Thymus (tissue), 14 donors: ENCODE measurements at places on chromosomes 11 and 22.

GRCh38 chr22:38826801-38827200, 17.0 kb downstream of the NPTXR start:
- no peak for DNase-seq

DNA sequence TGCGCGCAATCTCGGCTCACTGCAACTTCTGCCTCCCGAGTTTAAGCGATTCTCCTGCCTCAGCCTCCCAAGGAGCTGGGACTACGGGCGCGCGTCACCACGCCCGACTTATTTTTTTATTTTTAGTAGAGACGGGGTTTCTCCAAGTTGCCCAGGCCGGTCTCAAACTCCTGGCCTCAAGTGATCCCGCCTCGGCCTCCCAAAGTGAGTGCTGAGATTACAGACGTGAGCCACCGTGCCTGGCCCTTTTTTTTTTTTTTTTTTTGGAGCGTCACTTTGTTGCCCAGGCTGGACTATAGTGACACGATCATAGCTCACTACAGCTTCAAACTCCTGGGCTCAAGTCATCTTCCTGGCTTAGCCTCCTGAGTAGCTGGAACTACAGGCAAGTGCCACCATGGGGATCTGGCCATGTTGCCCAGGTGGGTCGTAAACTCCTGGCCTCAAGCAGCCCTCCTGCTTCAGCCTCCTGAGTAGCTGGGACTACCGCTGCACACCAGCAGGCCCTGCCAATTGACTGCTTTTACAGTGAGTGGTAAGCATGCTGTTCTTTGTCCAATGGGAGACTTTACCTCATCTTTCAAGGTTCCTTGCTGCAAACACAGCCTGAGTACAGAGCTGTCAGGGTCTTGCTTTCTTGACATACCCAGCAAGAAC, 600 bp upstream of the CENPM start:
- no peak for DNase-seq

DNA sequence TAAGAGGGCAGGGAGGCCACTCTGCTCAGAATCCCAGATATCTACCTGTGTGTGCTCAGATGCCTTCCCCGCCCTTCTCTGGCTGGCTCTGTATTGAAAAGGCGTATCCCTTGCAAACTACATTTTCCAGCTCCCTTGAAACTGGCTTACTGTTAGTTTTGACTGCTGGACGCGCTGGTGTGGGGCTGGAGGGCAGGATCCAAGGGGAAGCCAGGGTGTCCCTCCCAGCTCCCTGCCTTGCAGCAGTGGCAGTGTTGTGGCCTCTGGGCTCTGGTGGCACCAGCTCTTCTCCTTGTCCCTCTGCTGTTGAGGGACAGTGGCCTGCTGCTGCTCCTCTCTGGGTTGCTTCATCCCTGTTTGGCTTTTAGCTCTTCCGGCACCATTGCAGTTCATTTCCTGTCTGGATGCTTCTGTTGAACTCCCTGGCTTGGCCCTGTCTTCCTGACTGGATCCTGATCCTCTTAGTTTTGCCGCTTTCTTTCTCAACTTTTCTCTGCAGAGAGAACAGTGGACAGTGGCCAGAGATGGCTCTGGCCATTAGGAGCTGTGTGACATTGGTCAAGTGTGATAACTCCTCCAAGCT, 107.1 kb upstream of the PARVA start:
- no peak for DNase-seq

- no peak for DNase-seq
Measured at GRCh38 chr11:30304620-30305019, 18.3 kb upstream of the ARL14EP start.

DNA sequence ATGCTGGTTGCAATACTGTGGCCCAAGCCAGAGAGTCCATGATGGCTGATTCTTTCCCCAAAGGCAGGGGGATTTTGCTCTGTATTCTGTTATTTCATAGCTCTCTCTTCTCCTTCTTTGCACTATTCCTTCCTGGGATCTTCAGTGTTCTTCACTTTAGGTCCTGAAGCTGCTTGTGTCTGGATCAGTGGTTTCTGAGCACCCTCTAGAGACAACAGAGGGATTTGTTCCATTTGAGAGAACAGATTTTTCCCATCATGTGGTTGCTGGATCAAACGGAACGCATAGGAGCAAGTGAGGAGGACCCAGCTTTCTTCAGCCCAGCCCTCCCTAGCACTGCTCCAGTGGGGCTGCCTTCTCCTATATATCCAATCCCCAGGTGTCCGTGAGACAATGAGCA, 68.7 kb upstream of the SYN3 start:
- no peak for DNase-seq

GRCh38 chr22:41398921-41399320, 17.2 kb downstream of the TEF start:
- DNase-seq, result no peak

GRCh38 chr11:100353083-100353482, 334.0 kb upstream of the ARHGAP42 start:
- no peak for DNase-seq

GRCh38 chr11:13101644-13102512, 92.8 kb downstream of the RASSF10 start:
- no peak for DNase-seq

GRCh38 chr11:116413301-116414242, 359.2 kb downstream of the BUD13 start:
- no peak for DNase-seq

DNA sequence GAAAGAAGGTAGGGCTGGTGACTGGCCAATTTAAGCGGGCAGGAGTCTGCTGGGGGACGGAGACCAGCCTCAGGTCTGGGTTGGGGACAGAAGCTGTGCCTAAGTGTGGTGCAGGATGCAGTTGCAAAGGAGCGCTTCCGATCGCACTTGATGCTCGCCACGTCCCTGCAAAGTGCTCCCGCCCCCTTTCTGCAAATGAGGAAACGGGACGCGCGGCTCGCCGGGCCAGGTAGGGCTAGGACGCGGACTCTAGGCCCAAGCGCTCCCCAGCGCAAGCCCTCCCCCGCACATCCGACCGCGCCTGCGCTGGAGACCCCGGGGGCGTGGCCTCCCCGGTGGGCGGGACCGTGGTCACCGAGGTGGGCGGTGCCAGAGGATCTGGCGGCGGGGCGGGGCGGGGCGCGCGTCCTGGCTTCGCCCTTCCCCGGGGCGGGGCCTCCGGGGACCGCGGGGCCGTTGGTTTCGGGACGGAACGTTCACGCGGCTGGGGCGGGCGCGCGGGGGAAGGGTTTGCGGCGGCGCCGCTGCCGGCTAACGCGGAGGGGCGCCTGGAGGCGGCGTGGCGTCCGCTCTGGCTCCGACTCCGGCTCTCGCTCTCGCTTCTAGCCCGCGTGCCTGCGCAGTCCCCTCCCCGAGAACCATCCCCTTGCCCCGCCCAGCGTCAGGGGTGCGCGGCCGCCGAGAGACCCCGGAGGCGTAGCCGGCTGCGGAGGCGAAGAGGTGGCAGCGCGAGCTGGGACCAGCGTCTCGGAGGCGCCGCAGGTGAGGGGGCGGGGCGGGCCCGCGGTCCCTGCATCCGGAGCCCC, at the start of gene FAM118A:
TSS of gene FAM118A (plus strand) at position 513 of the 806 bp plus-strand sequence. CDS start 12,446 bp downstream, outside the sequence.
- peak; percentile 90 for DNase-seq

GRCh38 chr22:39612811-39613548, 42.4 kb downstream of the CACNA1I start:
- no peak for DNase-seq

DNA sequence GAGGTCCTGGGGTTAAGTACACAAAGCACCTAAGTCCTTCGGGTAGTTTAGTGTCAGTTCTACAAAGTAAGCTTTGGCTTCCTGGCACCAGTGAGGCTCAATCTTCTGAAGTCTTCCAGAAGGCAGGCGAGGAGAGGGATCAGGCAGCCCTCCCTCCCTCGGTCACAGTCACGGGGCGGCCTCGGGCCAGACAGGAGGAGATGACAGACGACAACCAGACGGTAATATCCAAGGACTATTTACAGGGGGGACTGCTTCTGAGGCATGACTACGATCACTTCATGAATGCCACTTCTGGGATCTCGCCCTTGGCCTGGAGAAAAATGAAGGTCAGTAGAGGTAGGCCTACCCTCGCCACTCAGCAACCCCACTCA, 383 bp upstream of the TMEM223 start:
- no peak for DNase-seq

DNA sequence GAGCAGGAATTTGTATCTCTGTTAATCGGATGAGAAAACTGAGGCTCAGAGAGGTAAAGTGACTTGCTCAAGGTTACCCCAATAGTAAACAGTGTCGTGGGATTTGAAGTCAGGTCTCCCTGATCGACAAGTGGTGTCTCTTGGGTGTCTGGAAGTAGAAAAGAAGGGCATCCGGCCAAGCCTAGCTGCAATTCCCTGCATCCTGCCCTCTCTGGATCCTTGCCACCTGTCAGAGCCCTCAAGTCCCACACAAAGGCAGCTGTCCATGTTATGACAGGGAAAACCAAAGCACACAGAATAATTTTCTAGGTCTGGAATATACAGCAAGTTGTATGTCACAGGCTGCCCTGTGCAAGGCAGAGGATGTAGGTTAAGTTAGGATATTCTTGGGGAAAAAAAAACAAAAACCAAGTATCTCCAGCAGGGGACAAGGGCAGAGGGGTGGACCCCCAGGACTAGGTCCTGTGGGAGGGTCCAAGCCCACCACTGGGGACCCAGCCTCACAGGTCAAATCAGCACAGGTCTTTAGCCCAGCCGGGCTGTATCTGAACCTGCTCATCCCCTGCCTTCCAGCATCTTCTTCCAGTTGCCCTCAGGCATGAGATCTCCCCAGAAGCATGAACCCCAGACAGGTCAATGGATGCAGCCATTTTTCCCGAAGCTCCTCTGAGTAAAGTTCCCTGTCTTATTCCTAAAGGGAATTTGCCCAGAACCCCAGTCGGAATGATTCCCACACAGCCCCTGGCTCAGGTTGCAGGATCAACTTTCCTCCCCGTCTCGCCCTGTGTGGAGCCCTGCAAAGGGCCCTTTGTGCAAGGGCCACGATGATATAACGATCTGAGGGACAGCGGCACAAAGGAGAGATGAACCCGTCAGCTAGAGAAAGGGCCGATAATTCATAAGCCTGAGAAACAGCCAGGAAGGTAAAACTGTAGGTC, 15.0 kb downstream of the USH1C start:
- no peak for DNase-seq

DNA sequence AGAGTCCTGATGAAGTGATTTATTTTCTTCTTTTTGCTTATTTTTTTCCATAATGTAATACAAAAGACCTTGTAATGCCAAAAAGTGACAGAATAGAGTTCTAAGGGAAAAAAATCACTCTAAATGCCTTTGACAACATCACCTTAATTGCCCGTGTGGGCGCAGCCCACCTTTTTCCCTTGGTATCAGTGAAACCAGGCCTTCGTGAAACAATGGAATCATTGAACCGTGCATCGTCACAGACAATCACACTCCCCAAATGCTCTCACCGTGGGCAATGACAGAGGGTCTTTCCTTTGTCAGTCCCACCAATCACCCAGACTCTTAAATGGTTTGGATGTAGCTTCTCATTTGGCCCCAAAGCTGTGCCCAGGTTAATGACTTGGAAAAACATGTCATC, 9.6 kb upstream of the SLC6A5 start:
- DNase-seq, result no peak

- DNase-seq, result no peak
Measured at GRCh38 chr11:83661491-83662350, 375.6 kb upstream of the CCDC90B start.

DNA sequence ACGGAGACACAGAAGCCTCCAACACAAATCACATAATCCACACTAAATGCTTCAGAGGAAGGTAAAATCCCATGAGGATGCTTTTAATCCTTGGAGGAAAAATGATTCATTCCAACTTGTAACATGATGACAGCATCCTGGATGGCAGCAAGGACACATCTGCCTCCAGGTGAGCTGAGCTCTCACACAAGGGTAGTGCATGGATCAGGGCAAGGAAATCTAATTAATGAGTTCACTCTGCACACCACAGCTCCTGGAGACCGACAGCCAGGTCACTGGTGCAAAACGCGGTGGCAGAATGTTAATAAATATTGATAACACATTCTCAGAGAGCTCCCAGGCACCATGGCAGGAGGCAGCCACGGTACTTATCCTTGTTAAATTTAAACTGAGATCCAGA, 40.3 kb upstream of the CYP2D6 start:
- DNase-seq, result no peak

- DNase-seq, result no peak
Measured at GRCh38 chr11:1047595-1048156, 11.2 kb upstream of the MUC6 start.

DNA sequence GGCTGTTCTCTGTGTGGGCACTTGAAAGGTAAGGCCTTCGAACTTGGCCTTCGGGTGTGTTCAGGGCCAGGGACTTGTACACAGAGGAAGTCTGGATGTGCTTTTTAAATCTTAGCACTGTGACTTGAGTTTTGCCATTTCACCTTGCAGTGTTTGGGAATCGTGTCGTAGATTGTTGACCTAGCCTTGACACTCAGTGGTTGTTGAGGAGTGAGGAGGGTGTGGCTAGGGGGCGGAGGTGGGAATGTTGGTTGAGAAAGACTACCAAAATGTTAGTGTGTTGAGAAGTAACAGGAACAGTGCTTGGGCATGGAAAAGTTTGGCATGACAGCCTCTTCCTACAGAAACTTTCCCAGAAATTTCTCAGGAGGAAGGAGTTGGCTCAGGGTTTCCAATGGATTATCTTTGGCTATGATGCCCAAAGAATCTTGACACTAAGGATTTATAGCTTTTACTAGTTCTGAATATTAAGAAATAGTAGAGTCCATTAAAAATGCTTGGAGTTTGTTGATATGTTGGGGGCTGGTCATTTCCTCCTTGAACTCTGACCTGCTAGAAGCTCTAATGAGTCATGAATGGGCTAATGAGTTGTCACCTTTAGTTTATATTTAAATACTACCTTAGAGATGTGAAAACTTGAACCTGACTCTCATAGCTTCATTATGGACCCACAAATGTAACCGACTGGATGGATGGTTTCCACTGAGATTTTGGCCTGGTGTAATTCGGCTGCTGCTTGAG, 40.6 kb downstream of the BARX2 start:
- DNase-seq, result no peak

- no peak for DNase-seq
Measured at GRCh38 chr11:116461789-116462188, 311.0 kb downstream of the BUD13 start.

- no peak for DNase-seq
Measured at GRCh38 chr11:79097246-79097875, 343.5 kb downstream of the TENM4 start.

GRCh38 chr22:26642465-26643417, 14.6 kb upstream of the MIAT start:
- DNase-seq, result peak; percentile 89

DNA sequence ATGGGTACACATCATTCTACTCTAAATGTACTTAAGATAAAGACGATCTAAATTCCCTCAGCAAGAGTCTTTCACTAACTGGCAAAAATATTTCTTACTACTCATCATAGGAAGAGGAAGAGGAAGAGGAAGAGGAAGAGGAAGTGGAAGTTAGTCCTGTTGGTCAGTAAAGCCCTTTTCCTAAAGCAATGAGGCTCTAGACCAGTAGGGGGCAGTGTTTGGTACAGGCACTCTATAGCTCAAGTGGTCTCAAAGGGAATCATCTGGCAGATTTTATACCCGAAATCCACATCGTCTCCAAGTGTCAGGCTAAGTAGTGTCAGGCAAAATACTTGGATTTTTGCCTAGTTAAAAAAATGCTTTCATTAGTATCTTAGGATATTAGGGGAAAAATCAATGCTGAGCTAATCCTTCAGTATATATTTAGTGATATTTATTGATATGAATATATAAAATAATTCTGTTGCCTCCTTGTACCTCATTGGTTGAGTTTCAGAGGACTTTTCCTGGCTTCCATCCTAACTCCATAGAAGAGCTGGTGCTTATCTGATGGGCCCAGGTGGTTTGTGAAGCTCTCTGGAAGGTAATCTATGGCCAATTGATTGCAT, 7.7 kb downstream of the BLID start:
- peak; percentile 6 for DNase-seq
